ENCODE measurements at places on chromosomes 11 and 22.

GRCh38 chr11:68436985-68437926, 23.3 kb upstream of the PPP6R3 start:
- H3K27ac ChIP-seq = no peak overlapping the region
- no peaks in the 10 kb centered on the region for H3K27me3 ChIP-seq
- no peaks in the 10 kb centered on the region for H3K4me1 ChIP-seq
- H3K4me3 ChIP-seq = no peak overlapping the region

DNA sequence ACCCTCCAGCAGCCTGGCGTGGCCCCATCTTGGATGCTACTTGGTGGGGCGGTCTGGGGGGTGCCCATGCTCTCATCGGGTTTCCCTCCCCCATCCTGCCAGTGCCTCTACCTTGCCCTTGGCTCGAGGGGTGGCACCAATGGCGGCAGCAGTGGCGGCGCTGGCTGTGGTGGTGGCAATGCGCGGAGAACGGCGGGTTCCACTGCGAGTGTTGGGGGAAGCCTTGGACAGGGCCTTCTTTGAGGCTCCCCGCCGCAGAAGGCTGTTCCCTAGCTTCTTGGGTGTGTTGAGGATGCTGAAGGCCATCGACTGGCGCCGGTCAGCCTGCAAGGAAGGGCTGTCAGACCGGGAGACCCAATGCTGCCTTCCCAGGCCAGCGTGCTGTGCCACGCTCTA, 5.1 kb downstream of the IL18BP start:
- H3K27me3 ChIP-seq = no peaks in the 10 kb centered on the region
- H3K4me1 ChIP-seq = peaks cover 6% of the 10 kb centered on the region
- no peak overlapping the region for H3K4me3 ChIP-seq

GRCh38 chr22:17890892-17891291, 116.6 kb upstream of the BID start:
- H3K4me1 ChIP-seq = no peaks in the 10 kb centered on the region
- H3K27me3 ChIP-seq = no peaks in the 10 kb centered on the region
- DNase-seq = no peak
- no peaks in the 10 kb centered on the region for H3K36me3 ChIP-seq
- no peak overlapping the region for H3K4me3 ChIP-seq

DNA sequence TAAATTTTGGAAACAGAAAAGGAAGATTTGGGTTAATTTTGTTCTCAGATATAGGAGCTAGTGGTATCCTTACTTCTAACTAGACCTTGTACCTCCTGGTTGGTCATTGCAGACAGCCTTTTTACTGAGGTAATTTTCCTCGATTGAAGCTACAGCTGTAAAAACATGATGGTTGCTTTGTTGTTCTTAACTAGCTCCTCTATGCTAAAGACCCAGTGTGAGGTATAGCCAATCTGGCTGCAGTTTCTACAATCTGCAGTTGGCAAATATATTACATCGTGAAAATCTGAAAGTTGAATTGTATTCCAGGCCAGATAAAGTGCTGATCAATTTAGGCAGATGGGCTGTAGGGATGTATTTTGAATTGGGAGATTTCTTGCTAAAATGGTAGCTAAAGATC, 116.5 kb downstream of the AASDHPPT start:
- H3K27me3 ChIP-seq = no peaks in the 10 kb centered on the region
- no peaks in the 10 kb centered on the region for H3K36me3 ChIP-seq
- no peak overlapping the region for H3K4me3 ChIP-seq
- H3K27ac ChIP-seq = no peak overlapping the region
- H3K4me1 ChIP-seq = no peaks in the 10 kb centered on the region
- no peak for DNase-seq

- H3K4me1 ChIP-seq = no peaks in the 10 kb centered on the region
- no peak for DNase-seq
- no peaks in the 10 kb centered on the region for H3K27me3 ChIP-seq
- H3K4me3 ChIP-seq = no peak overlapping the region
- H3K36me3 ChIP-seq = peaks cover 49% of the 10 kb centered on the region
Measured at GRCh38 chr11:6594142-6594768, 9.2 kb downstream of the RRP8 start.

GRCh38 chr22:45946805-45947600, 30.0 kb downstream of the WNT7B start:
- H3K27me3 ChIP-seq = no peaks in the 10 kb centered on the region
- no peaks in the 10 kb centered on the region for H3K4me1 ChIP-seq
- H3K4me3 ChIP-seq = no peak overlapping the region
- no peak for DNase-seq
- H3K27ac ChIP-seq = no peak overlapping the region

DNA sequence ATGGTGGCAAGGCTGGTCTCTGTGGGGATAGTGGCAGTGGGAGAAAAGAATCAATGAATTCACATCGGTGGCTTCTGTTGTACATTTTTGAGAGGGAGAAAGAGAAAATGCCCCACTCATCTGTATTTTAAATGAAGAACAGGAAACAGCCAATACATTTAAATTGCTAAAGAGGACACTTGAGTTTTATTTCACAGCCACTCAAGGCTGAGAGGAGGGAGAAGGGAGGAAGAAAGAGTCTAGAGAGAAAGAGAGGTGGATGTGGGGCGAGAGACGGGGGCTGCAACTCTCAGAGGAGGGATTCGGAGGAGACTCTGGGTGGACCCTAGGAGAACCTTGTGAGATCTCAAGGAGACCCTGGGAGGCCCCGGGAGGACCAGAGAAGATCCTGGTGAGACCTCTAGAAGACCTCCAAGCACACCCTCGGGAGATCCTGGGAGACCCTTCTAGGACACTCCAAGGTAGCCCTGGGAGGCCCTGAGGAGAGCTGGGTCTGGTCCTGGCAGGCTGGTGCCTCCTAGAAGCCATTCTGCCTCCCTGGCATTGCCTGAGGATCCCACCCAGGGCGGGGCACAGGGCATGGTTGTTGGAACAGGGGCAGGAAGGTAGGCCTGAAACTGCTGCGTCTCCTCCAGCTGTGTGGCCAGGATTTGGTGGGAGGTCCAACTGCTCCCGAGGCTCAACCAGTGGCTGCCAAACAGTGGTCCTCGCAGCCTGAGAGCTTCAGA, 91.0 kb upstream of the SHISAL1 start:
- H3K4me1 ChIP-seq = no peaks in the 10 kb centered on the region
- H3K36me3 ChIP-seq = no peaks in the 10 kb centered on the region

DNA sequence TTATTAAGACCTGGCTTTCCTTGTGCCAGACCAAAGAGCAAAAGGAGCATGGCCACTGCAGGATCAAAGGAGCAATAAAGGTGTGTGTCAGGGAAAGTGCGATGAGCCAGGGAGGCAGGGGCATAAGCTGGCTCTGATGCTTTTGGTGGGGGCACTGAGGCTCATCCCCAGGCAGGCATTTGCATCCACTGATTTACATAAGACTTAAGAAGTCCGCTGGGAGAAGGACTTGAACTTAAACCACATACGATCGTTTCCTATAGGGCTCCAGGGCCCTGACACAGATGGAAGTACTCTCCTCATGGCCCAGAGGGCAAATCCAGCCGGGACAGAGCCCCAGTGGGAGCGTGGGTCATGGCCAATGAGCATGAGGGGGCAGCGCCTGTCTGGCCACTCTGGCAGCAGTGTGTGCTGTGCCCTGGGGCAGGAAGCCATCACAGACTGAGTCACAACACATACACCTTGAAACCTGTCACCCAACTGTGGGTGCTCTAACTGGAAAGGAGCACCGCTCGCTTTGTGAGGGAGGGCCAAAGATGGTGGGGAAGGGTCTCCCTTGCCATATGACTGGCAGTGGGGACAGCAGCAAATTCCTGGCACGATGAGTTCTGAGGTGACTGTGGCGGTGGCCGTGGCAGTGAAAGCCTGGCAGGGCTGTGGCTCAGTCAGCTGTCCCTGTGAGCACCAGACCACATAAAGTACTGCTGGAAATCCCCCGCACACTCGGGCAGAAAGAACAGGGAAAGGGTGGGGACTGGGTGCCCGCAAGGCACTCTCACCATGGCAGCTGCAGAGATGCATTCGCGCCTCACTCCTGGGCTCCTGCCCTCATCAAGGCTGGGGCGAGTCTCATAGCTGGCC, 79.4 kb upstream of the LMO1 start:
- no peaks in the 10 kb centered on the region for H3K27me3 ChIP-seq
- no peak overlapping the region for H3K4me3 ChIP-seq
- H3K27ac ChIP-seq = no peak overlapping the region
- H3K36me3 ChIP-seq = no peaks in the 10 kb centered on the region
- no peak for DNase-seq

DNA sequence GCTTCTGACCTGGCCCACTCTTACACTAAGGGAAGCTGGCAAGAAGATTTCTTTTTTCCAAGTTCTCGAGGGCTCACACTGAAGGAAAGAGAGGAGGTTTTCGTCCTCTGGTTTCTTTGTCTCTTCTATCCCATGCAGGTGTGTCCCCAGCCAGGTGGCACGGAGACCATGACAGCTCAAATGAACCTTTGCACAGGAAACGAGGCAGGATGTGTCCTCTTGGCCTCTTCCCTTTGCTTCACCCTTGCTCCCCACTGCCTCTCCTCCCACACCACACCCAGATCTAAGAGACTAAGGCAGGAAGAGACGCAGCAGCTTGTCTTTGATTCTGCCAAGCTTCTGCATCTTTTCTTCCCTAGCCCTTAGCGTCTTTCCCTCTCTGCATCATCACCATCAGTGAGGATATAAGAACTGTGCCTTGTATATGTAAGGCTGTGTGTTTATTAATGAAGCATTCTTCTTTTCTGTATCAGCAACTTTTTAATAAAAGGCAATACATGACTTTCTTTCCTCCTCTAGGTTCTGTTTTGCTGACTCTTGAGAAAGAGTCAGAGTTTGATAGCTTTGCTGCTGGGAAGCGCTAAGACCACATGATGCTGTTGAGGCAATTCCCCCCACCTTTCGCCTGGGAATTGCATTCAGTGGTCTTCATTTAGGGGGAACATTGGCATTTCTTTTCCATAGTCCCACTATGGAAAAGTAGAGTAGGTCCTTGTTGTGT, 56.0 kb upstream of the PARVA start:
- DNase-seq = no peak
- H3K36me3 ChIP-seq = no peaks in the 10 kb centered on the region
- H3K4me3 ChIP-seq = no peak overlapping the region
- H3K27me3 ChIP-seq = no peaks in the 10 kb centered on the region

DNA sequence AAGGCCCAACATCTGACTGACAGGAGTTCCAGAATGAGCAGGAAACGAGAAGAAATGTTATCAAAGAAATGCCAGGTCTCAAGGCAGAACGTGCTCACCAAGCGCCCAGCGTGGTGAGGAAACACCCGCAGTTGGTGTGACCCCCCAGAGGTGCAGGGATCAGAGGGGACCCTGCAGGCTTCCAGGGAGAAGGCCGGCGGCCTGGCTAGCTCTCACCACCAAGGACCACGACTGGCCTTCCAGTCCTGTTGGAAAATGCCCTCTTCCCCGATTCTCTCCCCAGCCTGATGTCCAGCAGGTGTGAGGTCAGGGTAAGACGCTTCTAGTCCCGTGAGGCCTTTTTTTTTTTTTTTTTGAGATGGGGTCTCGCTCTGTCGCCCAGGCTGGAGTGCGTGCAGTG, 189.1 kb downstream of the IGLL1 start:
- H3K27me3 ChIP-seq = no peaks in the 10 kb centered on the region
- H3K36me3 ChIP-seq = no peaks in the 10 kb centered on the region
- H3K4me1 ChIP-seq = no peaks in the 10 kb centered on the region
- DNase-seq = no peak
- H3K27ac ChIP-seq = no peak overlapping the region
- no peak overlapping the region for H3K4me3 ChIP-seq

DNA sequence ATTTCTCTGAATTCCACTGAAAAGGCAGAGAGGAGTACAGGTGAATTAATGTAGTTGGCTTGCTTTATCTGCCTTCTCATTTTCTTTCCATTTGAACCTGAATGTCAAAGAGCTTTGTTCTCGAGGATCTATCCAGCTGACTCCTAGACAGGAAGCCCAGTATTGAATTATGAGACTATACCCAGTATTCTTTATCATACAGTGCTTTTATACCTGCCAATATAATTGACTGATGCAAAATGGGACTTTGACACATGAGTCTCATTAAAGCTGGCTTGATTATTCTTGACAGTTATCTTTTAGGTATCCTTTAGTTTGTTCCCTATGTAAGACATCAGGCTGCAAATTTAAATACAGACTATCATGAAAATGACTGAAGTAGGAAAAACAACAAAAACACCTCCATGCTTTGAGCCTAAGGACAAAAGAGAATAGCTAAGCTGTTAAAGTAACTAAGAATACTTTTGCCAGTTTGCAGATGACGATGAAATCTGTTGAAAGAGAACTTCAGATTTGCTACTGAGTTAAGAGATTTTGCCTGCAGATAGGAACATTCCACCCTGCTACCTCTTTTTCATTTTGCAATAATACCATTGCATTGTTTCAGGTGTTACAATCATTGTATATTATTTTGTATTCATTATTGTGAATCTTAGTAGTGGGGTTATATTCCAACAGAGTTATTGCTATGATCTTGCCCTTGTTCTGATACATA, 117.1 kb downstream of the ENTHD1 start:
- no peak overlapping the region for H3K27ac ChIP-seq
- no peak overlapping the region for H3K4me3 ChIP-seq
- no peaks in the 10 kb centered on the region for H3K27me3 ChIP-seq
- H3K36me3 ChIP-seq = no peaks in the 10 kb centered on the region
- peaks cover 24% of the 10 kb centered on the region for H3K4me1 ChIP-seq

GRCh38 chr22:31646186-31647019, 15.6 kb downstream of the PISD start:
- DNase-seq = no peak
- no peak overlapping the region for H3K4me3 ChIP-seq

DNA sequence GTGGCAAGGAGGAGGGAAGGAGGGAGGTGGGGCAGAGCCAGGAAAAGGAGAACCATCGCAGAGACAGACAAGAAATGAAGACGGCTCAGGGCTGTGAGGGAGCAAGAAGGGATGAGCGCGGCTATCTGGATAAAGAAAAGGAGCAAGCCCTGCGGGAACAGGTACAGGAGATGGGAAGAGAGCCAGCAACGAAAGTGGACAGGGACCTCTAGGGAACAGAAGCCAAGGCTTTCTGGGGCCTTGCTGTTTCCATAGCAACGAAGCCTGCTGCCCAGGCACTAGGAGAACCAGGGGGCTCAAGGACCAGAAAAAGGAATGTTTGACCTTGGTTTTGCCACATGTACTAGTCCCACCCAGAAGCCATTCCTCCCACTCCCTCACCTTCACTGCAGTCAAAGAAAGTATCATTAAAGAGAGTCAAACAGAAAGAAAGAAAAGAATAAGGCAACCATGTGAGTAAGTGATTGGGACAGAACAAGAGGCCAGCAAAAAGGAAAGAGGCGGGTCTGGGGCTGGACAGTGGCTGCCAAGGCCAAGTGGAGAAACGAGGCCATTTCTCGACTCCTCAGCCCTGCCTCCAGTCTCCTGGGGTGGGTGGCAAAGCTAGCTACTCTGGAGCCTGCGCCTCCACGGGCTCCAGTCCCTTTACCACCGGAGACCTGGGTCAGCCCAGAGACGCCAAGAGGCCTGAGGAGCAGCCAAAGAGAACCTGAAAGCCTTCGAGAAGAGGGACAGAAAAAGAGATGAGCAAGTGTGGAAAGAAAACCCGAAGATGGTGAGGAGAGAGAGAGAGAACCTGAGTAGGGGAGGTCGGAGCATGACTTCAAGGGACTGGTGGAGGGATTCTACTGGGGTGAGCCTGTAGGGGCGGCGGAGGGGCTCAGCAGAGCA, 35.1 kb downstream of the NRXN2 start:
- H3K27ac ChIP-seq = no peak overlapping the region
- H3K4me1 ChIP-seq = peaks cover 6% of the 10 kb centered on the region
- DNase-seq = no peak
- H3K4me3 ChIP-seq = peak overlapping the region; percentile 53

Measured in naive thymus-derived CD4-positive, alpha-beta T cell (primary cell).